SK-MEL-5 (cell line): ENCODE measurements at places on chromosomes 11 and 22. TPM values are rescaled to one million over a fixed set of nuclear protein-coding genes. Genes with fewer than 3 reads are reported as not detected.

MAJIN gene
- total RNA-seq, result not detected in 2 replicates

FDXACB1 gene
- total RNA-seq, result 2.0 and 2.2 TPM in 2 replicates

SYT8 gene
- total RNA-seq, result not detected in 2 replicates

P2RY2 gene
- total RNA-seq, result 0.05 TPM in 1 of 2 replicates, not detected in the other

TPH1 gene
- 0.11 TPM in 1 of 2 replicates, not detected in the other for total RNA-seq

ANKK1 gene
- total RNA-seq, result not detected in 2 replicates

- no peak for DNase-seq
These were observed 49.9 kb downstream of the ST3GAL4 start for GRCh38 chr11:126405374-126405773.

DNA sequence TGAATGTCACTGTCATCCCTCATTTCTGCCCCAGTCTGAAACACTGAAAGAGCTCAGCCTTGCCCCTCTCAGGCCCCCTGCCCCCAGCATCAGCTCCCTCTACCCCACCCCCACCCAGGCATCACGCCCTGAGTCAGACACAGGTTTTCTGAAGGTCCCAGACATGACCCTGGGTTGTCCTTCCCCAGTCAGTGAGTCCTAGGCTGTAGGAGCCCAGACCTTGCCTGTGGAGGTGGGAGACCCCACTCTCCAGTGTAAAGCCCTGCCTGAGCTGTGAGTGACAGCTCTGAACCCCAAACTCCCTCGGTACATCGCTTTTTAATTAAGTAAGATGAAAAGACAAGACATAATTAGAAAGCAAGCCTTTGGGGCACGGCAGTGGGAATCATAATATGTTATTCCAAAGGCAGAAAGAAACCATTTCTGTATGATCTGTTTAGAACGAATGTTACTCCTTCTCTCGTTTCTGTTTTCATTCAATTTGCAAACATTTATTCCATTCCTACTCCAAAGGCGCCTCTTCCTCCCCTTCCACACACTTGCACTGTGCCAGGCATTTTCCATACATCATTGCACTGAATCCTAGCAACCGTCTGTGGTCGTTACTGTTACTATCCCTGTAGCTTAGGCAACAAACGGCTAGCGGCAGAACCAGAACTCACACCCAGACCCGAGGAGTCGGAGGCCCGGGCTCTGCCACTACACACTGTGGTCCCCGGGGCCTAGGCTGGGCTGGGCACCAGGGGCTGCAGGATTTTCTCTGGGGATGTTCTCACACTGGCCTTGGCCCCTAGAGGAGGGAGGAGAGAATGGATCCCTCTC is 63.4 kb downstream of the CD6 start:
- no peak for DNase-seq

GRCh38 chr11:129119036-129119435 is 73.1 kb downstream of the ARHGAP32 start:
- DNase-seq, result no peak
